ENCODE measurements at places on chromosomes 13 and 19. TPM values are rescaled to one million over a fixed set of nuclear protein-coding genes. Genes with fewer than 3 reads are reported as not detected.

GRCh38 chr19:51490676-51491075 is 10.9 kb downstream of the SIGLEC12 start:
- peaks cover 15% of the 10 kb centered on the region for H3K4me1 ChIP-seq
- H3K27me3 ChIP-seq = no peaks in the 10 kb centered on the region
- H3K36me3 ChIP-seq = peaks cover 2% of the 10 kb centered on the region
- no peak overlapping the region for H3K4me3 ChIP-seq
- no peak for DNase-seq

The COL4A2 gene
- 0.10 TPM for total RNA-seq

DNA sequence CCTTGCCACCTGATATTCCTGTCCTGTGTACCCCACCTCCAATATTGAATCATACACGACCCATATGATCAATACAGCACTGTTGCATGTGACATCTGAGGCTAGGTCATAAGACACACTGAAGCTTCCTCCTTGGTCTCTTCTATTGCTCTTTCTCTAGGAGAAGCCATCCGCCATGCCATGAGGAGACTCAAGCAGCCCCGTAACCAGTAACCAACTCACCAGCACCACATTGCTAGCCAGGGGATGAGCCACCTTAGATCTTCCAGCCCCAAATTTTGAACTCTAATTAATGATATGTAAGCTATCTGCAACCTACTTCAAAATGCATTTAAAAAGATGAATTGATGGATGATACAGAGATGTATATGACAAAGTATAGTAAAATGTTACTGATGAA is 28.6 kb downstream of the ZNF557 start:
- DNase-seq = no peak
- H3K27me3 ChIP-seq = peaks cover 4% of the 10 kb centered on the region
- H3K4me1 ChIP-seq = peaks cover 13% of the 10 kb centered on the region
- peak overlapping the region; percentile 88 for H3K4me3 ChIP-seq

The LYL1 gene
- total RNA-seq = 2.4 TPM

DNA sequence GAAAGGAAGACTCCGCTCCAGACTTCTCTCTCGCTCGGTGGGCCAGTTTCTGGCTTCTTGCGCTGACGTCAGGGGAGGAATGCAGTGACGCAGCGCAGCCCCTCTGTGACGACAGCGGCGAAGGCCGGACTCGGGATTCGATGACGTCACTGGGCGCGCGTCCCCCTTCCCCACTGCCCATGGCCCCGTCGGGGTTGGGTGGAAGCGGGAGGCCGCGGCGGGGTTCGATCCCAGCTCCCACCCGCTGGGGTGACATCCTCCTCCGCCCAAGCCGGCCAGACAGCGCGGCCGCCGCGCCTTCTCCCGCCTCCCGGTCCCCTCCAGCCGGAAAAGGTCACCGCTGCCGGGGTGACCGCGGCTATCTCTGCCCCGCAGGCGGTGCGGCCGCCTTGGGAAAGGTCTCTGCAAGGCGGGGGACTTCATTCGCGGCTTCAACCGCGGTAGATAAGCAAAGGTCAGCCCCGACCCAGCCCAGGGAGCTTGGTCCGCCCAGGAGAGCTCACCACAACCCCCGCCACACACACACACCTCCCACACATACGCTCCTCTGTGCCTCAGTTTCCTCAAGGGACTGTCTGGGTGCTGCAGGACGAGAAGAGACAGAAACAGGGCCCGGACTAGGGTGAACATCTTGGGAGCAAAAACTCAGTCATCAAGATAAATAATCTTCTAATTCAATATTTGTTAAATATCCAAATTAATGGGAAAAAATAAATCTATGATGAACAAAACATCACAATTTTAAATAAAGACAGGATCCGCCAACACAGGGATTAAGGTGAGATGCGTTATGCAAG is 844 bp upstream of the RFX1 start:
- H3K27ac ChIP-seq = peak overlapping the region; percentile 99
- H3K4me1 ChIP-seq = peaks cover 33% of the 10 kb centered on the region
- H3K4me3 ChIP-seq = peak overlapping the region; percentile 87
- no peaks in the 10 kb centered on the region for H3K36me3 ChIP-seq

The NUDT19 gene
- total RNA-seq = 26.2 TPM
